Forelimb muscle (tissue), 1 donor: ENCODE measurements at places on chromosomes 13 and 19. TPM values are rescaled to one million over a fixed set of nuclear protein-coding genes. Genes with fewer than 3 reads are reported as not detected.

DNA sequence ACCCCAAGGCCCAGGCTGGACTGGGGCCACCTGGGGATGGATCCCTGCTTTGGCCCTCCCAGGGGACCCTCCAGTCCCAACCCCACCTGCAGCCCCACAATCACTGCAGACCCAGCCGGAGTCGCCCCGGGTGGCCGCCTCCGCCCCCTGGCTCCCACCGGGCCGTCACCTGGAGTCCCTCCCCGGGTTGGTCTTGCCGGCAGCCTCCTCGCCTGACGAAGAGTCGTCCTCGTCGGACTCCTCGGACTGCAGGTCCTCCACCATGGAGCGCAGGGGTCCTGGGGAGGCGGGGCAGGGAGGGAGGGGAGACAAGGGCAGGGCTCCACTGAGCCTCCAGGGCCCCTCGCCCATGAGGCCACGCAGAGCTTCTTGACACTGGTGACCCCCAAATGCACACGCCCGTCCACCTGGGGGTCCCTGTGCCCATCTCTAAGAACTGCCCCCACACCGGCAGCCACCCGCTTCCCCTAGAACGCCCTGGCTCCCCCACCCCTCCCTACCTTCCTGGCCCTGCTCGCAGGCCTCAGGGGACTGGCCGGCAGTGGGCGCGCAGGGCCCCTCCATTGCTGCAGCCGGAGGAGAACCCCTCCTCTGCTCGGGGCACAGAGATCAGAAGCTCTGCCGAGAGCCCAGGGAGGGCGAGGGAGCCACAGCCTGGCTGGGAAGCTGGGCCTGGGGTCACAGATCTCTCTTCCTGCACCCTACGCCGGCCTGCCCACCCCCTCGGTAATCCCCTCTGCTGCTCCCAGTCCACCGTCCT is 63.4 kb downstream of the MLLT1 start:
- no peak for DNase-seq

GRCh38 chr19:31533114-31533513 is 183.9 kb upstream of the TSHZ3 start:
- no peak for DNase-seq

GRCh38 chr13:41520660-41521630 is 63.6 kb downstream of the RGCC start:
- DNase-seq, result no peak

DNA sequence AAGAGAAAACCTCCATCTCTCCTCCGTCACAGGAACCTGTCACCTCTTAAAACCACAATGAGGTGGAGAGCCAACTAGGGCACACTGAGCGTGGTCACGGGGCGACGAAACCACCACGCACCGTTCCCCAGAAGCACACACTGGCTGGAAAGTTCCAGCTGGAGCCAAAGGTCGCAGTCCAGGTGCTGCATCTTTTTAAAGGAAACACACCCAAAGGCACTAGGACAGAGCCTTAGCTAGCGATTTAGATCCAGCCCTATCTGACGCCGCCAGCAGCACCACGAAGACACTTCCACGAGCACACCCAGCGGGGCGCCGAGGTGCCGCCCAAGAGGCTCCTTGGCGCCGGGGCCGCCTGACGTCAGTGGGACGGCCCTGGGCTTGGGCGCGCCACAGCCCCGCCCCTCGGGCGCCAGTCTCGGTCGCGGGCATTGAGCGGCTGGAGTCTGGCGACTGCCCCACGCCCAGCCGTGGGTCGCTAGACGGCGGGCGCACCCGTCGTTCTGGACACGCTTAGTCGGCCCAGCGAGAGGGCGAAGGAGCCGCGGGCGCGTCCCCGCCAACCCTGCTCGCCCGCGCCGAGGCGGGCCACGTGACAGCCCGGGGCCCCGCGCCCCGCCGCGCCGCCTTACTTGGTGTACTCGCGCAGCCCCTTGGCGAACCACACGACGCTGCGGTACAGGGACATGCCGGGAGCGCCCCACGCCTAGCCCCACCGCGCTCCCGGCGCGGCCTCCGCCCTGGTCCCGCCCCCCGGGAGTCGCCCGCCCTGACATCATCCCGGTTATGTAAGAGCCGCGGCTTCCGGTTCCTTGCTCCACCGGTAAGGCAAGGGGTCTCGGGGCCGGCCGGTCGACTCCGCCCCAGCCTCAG is at the start of gene DHRS12:
DHRS12 (minus strand) TSS at position 742 of the 873 bp plus-strand sequence. CDS start 4,504 bp downstream, outside the sequence.
- DNase-seq, result peak; percentile 53

GRCh38 chr19:32651729-32652140 is 23.2 kb downstream of the ANKRD27 start:
- DNase-seq, result no peak

DNA sequence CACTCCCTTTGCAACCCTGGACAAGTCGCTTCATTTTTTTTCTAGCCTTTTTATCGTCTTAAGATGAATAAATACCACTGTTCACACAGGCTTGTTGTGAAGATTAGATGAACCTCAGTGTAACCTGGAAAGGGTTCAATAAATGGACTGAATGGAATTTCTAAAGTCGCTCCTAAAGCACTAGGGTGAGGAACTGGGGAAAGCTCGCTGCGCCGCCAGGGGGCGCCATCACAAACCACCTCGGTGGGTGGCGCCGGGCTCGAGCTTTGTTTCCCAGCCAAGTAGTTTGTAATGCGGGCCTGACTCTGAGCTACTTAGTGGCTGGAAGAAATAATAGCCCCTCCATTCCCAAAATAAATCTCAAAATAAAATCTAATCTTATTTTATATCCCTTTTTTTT is 2.2 kb upstream of the CEACAM6 start:
- no peak for DNase-seq

- no peak for DNase-seq
Measured at GRCh38 chr13:22432690-22433089, 748.1 kb upstream of the SGCG start.

GRCh38 chr13:22793598-22794134 is 387.1 kb upstream of the SGCG start:
- no peak for DNase-seq

GRCh38 chr13:59601993-59602392 is 561.7 kb downstream of the DIAPH3 start:
- DNase-seq, result no peak

DNA sequence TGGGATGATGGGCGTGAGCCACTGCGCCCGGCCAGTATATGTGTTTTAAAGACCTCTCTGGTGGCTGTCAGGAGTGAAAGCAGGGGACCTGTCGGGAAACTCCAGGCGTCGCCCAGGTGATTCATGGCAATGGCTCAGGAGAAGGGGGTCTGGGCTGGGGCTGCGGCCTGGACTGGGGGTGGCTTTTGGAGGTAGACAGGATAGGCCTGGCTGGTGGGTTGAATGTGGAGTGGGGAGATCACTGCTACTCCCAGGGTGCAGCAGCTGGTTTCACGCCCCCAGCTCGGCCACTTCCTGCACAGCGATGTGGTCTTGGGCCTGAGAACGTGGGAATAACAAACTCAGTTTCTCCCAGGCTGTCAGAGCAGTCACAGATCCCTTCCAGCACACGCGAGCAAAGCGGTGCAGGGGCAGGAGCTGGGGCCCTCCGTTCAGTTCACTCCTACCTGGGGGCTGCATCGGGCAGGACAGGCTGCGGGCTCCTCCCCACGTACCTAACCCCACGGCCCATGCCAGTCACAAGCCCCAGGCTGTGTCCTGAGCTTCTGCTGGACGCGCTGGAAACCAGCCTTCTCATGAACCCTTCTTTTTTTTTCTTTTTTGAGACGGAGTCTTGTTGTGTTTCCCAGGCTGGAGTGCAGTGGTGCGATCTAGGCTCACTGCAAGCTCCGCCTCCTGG is 18.9 kb downstream of the KDM4B start:
- no peak for DNase-seq

- DNase-seq, result no peak
Measured at GRCh38 chr19:47805313-47805712, 962 bp upstream of the TPRX1 start.

GRCh38 chr19:18762125-18763023 is 28.7 kb downstream of the COMP start:
- no peak for DNase-seq

- no peak for DNase-seq
Measured at GRCh38 chr19:46841458-46842083, 9.1 kb downstream of the AP2S1 start.

- DNase-seq, result no peak
Measured at GRCh38 chr13:22080832-22081231, 410.0 kb downstream of the FGF9 start.

DNA sequence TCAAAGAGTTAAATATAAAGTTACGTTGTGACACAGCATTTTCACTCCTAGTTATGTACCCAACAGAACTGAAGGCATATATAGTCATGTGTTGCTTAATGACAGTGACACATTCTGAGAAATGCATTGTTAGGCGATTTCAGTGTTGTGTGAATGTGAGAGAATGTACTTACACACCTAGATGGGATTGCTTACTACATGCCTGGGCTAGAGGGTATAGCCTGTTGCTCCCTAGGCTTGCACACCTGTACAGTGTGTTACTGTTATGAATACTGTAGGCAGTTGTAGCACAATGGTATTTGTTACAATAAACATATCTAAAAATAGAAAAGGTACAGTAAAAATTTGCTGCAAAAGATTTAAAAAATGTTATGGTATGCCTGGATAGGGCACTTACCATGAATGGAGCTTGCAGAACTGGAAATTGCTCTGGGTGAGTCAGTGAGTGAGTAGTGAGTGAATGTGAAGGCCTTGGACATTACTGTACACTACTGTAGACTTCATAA is 89.2 kb downstream of the DHRS12 start:
- DNase-seq, result no peak

DNA sequence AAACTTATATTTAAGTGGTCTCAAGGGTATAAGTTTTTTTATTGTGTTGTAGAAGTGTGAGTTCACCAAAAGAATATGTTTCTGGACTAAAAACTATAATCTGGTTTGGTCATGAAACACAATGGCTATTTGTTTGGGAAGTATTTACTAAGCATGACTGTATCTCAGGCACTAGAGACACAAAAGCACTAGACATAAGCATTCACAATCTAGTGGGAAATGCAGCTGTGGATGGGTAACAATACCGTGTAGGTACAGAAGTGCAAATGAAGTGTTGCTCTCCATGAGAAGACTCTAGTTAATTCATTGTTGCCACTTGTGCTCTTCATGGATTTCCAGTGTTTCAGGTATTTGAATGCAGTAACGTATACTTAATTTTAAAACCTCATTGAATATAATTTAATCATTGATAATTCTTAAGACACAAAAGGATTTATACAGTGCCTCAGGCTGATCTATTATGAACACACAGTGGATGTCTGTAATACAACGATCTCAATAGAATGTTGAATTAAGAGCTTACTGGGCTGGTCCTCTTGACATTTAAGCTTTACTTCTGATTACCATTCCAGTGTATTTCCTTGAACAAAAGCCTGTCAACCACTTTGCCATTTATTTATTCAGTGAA is 50.9 kb downstream of the TPT1 start:
- DNase-seq, result no peak

DNA sequence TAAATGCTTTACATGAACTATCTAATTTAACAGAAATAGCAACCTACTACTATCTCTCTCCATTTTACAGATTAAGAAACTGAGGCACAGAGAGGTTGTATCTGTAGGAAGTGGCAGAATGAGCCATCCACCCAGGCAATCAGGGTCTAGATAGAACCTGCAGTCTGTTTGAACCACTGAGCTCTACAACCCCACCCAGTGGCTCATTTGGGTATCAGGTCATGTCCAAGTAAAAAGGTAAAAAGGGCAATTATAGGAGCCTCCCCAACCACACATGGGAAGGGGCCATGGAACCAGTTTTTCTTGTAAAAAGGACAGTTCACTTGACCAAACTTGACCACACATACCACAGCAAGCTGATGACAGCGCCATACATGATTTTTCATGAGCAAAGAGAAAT is 92.9 kb upstream of the SGCG start:
- DNase-seq, result no peak

- DNase-seq, result no peak
Measured at GRCh38 chr19:15379999-15380647, 536 bp upstream of the AKAP8 start.

- DNase-seq, result no peak
Measured at GRCh38 chr13:20177049-20177831, 15.5 kb downstream of the GJB2 start.

DNA sequence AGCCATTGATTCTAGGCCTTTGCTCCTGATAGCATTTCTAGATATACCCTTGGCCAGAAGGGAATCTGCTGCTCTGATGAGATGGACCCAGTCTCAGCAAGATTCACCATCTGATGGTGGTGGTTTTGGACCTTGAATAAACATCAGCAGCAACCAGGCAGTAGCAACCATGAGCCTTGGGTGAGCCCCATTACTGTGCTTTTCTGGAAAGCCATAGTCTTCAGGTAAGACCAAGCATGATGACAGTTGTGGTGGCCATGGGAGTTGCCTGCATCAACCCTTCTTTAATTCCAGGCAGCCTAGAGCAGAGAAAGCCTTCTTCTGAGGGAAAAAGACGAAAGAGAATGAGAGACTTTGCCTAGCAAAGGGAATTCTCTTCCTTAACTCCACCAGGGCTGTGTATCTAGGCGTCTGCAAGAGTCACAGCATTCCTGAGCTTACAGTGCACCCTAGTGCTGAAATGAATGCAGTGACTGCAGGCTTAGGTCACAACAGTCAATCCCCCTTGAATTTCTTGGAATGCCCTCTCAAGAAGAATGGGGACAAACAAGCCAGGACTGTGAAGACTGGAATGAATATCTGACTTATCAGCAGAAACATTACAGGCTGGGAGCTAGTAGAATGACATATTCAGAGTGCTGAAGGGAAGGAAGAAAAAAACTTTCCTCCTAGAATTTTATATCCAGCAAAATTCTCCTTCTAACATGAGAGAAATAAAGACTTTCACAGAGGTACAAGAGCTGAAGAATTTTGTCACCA is 942.4 kb upstream of the PCDH20 start:
- DNase-seq, result peak; percentile 0

DNA sequence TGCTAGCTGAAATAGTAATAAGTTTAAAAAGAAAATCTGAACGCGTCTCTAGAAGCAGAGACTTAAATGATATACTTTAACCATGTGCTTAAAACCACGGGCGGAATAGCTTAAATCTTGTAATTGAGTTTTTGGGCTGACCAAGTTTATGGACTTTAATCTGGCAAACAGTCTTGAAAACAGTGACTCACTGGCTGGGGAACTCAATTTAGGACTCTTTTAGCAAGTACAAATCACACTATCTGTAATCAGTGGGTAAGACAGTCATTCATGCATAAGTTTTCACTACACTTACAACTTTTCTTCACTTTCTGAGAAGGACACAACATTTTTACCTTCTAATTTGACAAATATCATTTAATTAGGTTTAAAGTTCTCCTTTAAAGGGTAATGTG is 26.8 kb downstream of the ZNF627 start:
- no peak for DNase-seq

The OSCAR gene
- polyA plus RNA-seq, result 0.39 TPM

The PCDH9 gene
- polyA plus RNA-seq, result 2.1 TPM

The SOX1 gene
- 0.05 TPM for polyA plus RNA-seq

The C19orf85 gene
- polyA plus RNA-seq, result not detected

The ETV2 gene
- polyA plus RNA-seq, result 2.4 TPM

The DHRS12 gene
- polyA plus RNA-seq, result 14.8 TPM

The CGB5 gene
- not detected for polyA plus RNA-seq

The BCKDHA gene
- 28.8 TPM for polyA plus RNA-seq

The EPS8L1 gene
- 3.4 TPM for polyA plus RNA-seq

The SIRT6 gene
- 11.2 TPM for polyA plus RNA-seq

The IGFL2 gene
- not detected for polyA plus RNA-seq

The ZNF568 gene
- polyA plus RNA-seq, result 40.2 TPM

The NTF4 gene
- polyA plus RNA-seq, result 6.5 TPM

The ZNF426 gene
- polyA plus RNA-seq, result 10.9 TPM

The DIRAS1 gene
- polyA plus RNA-seq, result 1.4 TPM
